ENCODE measurements at places on chromosomes 6 and 20.

DNA sequence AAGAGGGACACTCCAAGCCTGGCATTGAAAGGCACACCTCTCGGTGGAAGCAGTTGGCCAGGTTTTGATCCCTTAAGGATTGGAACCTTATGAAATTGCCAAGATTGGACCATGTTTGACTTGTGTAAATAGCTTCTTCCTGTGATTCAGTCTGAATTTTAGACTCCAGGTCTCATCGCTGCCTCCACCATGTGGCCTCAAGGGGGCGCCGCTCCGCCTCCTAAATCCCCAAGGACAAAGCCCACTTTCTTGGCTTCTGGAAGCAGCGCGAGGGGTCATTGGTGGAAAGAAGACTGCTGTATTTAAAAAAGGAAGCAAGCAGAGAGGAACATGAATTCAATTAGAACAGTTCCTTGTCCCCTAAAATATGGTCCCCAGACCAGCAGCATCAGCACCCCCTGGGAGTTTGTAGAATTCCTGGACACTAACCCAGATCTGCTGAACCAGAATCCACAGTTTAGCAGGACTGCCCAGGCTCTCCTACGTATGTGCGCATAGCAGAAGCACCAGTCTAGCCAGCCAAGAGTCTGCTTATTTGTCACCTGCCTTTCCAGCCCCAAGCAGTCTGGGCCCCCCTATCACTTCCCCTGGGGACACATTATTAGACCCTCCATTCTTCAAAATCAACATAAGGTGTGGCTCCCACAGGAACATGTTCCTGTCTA lies 108.5 kb downstream of the LY86 start:
- DNase-seq, result no peak

GRCh38 chr6:41209547-41210320 lies 8.8 kb upstream of the TREML2 start:
- no peak for DNase-seq

DNA sequence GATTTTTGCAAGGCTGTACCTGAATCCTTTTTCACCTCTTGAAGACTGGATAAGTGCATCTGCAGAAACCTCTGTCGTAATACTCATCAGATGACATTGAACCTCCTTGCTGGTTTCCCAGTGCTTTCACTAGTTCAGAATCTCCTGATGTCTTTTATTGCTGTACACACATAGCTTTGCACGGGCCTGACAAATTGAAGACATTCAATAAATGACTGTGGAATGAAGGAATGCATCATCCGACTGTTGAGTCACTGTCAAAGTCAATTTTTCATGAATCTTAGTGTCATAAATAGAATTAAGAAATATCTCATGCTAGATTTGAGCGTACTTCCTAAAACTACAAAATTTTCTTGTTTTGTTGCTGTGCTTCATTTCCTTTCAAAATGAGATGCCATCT lies 598.2 kb upstream of the MAP3K7 start:
- DNase-seq, result no peak

DNA sequence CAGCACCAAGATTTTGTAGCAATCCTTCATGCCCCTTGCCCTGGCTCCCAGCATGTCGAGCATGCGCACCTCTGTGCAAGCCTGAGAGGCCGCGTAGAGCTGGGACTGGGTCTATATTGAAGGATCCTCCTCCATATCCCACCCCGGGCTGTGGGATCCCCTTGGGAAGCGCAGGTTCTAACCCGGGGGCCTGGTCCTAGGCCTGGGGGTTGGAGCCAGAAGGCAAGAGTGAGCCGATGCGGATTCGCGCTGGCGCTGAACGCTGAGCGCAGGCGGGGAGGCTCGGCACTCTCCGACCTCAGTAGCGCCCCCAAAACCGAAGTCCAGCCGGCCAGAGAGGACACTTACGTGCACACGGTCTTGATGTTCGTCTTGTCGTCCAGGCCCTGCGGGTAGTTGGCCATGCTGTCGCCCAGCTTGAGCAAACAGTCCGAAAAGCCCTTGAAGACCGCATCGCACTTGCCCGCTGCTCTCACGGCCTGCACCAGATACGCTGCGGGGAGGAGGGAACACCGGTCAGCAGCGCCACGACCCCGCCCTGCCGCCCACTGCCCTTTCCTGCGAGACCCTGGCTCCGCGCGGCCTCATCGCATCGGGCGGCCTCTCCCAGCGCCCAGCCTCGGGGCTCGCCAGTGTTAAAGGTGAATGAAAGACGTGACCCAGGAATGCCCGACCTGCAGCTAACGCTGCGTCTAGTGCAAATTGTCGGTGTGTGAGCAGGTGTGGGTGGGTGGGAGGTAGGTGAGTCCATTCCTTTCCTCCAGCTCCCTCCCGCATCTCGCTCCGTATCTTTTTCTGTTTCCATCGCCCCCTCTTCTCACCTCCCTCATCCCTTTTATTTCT lies 4.5 kb downstream of the NRN1 start:
- DNase-seq, result no peak

- no peak for DNase-seq
Observed at GRCh38 chr6:137776786-137777686, 90.0 kb upstream of the TNFAIP3 start.

DNA sequence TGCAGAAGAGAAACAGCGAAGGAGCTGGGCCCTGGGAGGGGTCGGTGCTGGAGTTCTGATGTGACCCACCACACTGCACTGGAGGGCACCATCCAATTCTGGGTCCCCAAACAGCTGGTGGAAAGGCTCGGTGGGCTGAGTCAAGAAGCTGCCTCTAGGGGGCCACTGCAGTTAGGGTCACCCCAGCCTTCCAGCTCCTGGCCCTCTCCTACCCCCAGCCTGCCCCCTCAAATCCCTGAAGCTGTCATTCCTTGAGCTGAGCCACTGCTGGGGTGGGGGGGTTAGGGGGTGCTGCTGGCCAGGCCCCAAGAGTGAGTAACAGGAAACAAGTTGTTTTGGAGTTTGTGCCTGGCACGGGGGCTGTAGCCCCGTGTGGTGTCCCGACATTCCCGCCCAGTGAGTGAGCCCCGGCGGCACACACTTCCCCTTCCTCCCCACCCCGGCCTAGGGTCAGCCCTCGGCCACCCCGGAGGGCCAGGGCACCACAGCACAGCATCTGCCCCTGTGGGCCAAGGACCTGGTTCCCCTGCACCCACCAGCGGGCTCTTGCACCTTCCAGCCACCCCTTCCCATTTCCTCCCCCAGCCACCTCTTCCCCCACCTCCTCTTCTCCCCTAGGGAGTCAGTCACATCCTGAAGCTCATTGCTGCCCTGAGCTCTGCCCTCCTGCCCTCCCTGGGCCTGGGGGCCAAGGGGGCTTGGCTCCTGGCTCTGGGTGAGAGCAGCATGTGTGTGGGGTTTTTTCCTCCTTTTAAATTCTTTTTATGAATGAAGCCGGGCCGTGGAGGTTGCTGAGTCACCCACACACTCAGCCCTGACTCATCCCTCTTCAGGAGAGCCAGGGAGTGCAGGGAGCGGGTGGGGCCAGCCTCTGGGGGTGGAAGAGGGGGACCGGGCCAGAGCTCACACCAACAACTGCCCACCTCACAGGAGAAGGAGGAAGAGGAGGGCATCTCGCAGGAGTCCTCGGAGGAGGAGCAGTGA lies 4.6 kb downstream of the SMIM29 start:
- no peak for DNase-seq

DNA sequence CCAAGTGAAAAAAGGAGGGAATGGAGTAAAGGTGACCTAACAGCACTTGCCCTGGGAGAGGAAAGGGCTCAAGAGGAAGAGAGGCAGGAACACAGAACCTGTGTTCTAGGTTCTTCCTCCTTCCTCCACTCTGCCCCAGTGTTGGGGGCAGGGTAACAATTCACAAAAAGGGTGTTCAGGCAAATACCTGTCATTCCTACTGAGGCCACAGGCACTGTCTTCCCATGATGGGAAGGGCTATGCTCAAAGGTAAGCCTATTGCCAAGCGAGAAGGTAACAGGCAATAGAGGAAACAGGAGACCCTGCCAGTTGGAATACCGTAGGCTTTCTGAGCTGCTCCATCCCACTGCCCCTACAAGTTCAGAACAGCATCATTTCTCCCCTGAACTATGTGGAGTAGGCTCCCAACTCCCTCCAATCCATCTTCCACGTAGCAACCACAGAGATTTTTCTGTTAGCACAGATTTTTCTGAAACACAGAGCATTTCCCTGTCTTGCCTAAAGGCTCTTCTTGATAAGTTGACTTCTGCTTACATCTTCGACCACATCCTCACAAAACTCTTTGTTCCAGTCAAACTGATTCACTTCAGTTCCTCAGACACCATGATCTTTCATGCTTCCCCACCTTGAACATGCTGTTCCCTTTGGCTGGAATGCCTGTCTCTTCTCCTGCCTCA lies 2.7 kb downstream of the AGPAT1 start:
- DNase-seq, result no peak

- no peak for DNase-seq
Observed at GRCh38 chr6:84078335-84078734, 44.8 kb downstream of the MRAP2 start.

DNA sequence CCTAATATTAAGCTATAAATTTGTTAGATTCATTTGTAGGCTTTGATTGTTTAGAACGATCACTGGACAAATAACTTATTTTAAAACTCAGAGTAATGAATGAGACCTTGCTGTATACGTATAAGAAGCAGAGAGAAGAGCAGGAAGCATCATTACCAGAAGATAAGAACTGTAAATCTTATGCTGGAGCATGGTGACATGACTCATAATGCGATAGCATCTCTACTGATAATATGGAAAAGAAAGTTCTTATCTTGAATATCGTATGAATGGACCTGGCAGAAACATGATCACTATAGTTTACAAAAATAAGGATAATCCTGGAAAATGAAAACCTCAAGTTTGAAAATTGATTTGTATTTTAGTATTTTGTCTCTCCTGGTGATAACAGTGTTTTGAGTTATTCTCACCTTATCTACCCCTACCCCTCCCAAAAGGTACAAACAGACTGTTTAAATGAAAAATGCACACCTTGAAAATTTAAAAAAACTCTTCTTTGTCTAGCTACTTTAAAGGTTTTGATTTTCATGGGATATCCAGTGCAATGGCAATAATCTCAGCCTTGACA lies 2.0 kb upstream of the ZSCAN26 start:
- no peak for DNase-seq

DNA sequence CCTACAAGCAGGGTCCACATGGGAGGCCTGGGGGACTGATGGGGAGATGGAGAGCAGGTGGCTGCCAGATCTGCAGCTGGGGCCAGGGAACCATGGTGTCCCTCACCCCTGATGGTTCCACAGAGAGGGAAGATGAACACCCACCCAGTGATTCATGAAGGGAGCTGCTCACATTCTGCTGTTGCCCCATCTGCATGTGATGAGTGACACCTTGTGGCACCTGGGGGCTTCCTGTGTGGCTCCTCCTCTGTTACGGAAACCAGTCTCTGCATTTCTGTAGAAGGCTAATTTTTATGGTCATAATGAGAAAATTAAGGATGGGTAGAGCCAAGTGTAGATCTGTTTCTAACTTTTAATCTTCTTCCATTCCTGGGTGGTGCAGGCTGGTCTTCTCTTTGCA lies 217.1 kb downstream of the SMOC2 start:
- no peak for DNase-seq

GRCh38 chr20:21322921-21323331 lies 19.8 kb downstream of the XRN2 start:
- no peak for DNase-seq

- DNase-seq, result no peak
Observed at GRCh38 chr20:60008130-60008808, 50.0 kb downstream of the CDH26 start.

DNA sequence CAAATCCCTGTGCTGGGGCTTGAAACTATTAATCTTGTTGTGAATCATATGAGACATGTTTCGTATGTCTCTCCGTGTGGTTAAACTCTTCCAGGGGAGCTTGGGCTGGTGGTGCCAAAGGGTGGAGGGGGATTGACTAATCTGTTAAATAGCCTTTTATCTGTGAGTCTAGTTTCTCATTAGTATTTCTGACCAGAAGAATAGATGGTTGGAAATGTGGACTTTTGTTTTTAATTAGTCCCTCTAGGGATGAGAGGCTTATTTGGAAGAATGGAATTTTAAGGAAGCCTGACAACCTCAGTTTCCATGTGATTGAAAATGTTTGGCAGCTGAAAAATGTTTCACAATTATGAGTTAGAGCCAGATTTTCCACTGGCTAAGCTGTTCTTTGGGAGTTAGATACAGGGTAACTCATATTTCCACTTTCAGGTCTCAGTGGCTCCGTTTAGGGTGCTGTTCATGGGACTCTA lies 117.3 kb downstream of the BCKDHB start:
- DNase-seq, result no peak

- peak; percentile 27 for DNase-seq
Observed at GRCh38 chr6:165850434-165851019, 187.5 kb upstream of the PDE10A start.

GRCh38 chr6:81787313-81788068 lies 35.0 kb upstream of the TENT5A start:
- DNase-seq, result no peak

GRCh38 chr20:36273414-36274180 lies 32.5 kb upstream of the DLGAP4 start:
- DNase-seq, result no peak

GRCh38 chr6:35948725-35949124 lies 27.8 kb upstream of the SRPK1 start:
- no peak for DNase-seq

- no peak for DNase-seq
Observed at GRCh38 chr20:12201289-12201991, 283.7 kb downstream of the BTBD3 start.

GRCh38 chr6:136077834-136078576 lies 172.1 kb downstream of the MTFR2 start:
- DNase-seq, result no peak

GRCh38 chr20:47800623-47801022 lies 15.3 kb upstream of the SULF2 start:
- no peak for DNase-seq

DNA sequence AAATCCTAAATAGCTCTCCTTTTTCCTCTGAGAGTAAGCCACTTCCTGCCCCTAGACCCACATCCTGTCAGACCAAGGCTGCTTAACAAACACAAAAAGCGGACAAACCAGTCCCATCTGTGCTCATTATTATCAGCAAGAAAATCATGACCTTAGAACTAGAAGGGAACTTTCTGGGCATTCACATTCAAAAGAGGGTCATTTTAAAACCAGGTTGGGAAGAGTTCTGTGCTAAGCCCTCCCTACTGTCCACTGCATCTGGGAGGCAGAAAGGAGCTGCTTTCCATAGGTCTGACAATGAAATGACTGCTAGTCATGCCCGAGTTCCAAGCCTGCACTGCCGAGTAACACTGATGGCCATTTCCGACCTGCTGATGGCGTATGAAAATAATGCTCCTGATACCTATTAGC lies 15.4 kb downstream of the EZR start:
- DNase-seq, result no peak

DNA sequence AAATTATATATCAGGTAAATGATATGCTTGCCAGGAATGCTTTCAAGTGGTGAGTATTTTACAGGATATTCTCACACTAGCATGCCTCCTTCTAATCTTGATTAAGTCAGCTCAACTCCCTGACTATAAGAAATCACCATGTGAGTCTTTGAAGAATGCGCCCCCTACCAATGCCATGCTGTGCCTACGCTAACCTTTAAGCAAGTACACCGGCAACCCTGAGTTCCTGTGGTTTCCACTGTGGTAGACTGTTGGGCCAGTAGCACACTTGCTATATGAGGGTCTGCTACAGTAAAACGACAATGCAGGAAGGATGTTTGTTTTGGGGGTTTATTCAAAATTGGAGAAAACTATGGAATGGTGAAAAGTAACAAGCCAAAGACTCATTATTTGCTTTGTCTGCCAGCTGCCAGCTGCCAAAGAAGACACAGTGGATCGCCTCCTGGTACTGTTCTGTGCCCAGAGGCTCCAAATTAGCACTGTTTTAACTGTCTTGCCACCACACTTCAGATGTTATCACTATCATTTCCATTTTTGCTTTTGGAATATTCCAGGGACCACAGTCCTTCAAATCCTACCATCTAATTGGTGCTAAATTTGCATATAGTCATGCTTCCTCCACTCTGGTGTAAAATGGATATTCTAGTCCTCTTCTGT lies 333.5 kb downstream of the RNGTT start:
- DNase-seq, result no peak

Data from activated T-helper 1 cell treated with anti-CD3 and anti-CD28 coated beads, Interleukin-2, amount 50 U/mL, for 16 hours (primary cell).